ENCODE measurements at places on chromosomes 5 and 9.

DNA sequence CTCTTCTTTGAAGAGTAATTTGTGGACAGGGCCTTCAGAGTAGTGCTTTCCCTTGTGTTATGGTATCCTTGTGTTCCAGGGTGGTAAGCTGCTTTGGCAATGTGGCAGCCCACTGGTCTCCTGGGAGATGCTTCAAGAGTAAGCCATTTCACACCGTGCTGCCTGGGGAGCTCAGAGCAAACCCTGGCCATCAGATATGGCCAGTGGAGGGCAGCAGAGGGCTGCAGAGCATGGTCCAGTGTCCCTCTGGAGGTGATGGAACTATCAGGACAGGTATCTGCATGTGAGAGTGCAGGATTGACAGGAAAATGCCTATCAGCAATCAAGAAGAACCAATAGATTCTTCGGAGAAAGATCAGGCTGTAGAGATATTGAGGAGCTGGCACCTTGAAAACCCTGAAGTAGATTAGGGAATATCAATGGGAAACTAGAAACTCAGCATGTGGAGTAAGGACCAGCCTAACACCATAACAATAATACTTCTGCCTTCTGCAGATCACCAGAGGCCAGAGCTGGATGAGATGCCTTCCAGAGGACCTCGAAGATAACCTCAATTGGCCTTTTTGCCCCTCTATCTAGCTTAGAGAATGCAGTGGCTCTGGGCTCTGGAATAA is 90.8 kb downstream of the PLPPR1 start:
- DNase-seq, result peak; percentile 66

DNA sequence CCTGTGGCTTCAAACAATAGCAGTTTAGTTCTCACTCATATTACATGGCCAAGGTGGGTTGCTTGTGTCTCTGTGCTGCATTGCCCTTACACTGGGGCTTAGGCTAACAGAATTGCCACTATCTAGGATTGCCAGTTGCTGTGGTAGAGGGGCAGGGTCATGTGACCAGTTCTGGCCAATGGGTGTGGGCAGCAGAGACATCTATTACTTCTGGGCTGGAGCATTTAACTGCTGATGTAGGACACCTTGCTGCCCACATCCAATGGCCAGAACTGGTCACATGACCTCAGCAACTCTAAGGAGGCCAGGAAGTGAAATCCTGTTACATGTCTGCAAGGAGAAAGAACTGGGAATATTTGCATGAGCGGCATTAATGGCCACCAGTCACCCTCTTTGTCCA is 199.3 kb downstream of the C9orf152 start:
- DNase-seq, result no peak

- no peak for DNase-seq
Measured at GRCh38 chr5:88876714-88877113, 6.3 kb downstream of the MEF2C start.

DNA sequence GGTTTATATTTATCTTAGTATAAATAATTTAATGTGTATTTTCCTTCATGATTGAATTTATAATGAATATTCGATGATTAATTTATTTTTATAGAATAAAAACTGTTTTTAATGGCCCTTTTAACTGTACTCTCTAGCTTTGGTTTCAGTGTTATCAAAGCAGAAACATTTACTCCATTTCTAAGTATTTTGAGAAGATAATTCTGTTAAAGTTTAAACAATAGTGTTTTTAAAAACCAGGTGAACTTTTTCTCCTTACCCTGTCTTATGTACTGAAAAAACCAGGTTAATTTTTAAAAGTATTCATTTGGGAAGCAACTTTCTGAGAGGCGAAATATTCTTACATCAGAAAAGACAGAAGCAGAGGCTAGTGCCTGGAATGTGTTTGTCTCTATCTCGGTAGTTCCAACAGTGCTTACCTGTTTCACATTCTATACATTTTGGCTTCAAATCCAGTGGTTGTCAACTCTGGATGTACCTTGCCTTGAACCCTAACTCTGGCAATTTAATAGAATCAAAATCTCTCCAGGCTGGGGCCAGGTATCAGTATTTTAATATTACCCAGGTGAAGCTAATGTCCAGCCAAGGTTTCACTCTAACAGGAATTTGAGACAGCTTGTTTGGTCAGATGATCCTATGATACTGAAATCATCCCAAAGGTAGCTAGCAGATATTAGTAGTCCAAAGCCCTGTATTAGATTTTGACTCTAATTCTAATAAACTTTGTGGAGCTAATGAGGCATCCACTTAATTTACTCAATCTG is 434.4 kb downstream of the PDE4D start:
- no peak for DNase-seq

- DNase-seq, result no peak
Measured at GRCh38 chr9:123129423-123129822, 96.0 kb downstream of the GPR21 start.

- no peak for DNase-seq
Measured at GRCh38 chr5:167533814-167534795, 757.3 kb upstream of the WWC1 start.

- DNase-seq, result no peak
Measured at GRCh38 chr9:35333551-35333950, 156.4 kb upstream of the RUSC2 start.

- peak; percentile 12 for DNase-seq
Measured at GRCh38 chr9:81377320-81377719, 312.0 kb downstream of the TLE1 start.

DNA sequence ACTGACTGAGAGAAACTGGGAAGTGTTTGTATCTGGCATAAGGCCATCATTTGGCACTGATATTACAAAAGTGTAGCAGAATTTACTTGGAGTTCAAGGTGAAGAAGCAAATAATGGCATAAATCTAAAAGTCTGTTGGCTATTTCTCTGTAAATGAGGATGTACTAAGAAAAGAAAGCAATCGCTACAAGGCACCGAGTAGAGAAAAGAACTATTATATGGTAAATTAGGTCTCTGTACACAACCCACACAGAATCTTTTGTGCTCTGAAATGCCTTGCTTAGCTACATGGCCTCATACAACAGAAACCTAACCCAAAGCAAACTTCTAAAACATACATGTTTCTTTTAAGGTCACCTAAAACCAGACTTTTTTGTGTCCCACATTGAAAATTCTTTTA is 290.1 kb upstream of the WWC1 start:
- DNase-seq, result no peak

- DNase-seq, result no peak
Measured at GRCh38 chr9:16869131-16869881, 1.2 kb downstream of the BNC2 start.

- DNase-seq, result no peak
Measured at GRCh38 chr9:131282688-131283422, 6.5 kb upstream of the FAM78A start.

GRCh38 chr5:7541898-7542297 is 146.0 kb downstream of the ADCY2 start:
- no peak for DNase-seq

DNA sequence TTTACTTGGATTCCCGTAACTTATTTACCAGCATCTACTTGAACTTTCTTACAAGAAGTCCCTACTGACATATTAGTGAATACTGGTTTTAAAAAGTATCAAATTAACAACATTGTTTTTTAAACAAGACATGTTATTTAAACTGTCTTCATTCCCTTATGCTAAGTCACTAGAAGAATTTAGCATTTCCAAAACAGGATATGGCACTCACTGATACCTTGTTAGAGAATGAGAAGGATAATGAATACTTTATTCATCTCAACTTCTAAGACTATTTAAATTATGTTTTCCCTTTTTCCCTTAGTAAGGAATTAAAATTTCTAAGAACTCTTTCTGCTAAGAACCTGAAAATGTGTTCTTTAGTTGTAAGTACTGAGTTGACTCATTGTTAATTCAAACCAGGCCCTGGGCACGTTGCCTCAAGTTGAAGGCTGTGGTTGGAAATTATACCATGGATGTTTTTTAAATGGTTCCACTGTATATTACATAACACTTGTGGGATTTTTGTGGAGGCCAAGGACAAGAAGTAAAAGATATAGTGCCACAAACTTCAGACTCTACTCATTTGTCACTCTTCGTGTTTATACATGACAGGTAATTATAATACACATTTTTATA is 219.0 kb upstream of the EDIL3 start:
- DNase-seq, result no peak

GRCh38 chr9:74032421-74032820 is 464.7 kb upstream of the RORB start:
- no peak for DNase-seq

GRCh38 chr5:39624268-39624886 is 199.6 kb upstream of the DAB2 start:
- DNase-seq, result no peak

- DNase-seq, result no peak
Measured at GRCh38 chr5:72584466-72584865, 77.3 kb upstream of the ZNF366 start.

- no peak for DNase-seq
Measured at GRCh38 chr9:102087141-102087540, 348.7 kb upstream of the GRIN3A start.

DNA sequence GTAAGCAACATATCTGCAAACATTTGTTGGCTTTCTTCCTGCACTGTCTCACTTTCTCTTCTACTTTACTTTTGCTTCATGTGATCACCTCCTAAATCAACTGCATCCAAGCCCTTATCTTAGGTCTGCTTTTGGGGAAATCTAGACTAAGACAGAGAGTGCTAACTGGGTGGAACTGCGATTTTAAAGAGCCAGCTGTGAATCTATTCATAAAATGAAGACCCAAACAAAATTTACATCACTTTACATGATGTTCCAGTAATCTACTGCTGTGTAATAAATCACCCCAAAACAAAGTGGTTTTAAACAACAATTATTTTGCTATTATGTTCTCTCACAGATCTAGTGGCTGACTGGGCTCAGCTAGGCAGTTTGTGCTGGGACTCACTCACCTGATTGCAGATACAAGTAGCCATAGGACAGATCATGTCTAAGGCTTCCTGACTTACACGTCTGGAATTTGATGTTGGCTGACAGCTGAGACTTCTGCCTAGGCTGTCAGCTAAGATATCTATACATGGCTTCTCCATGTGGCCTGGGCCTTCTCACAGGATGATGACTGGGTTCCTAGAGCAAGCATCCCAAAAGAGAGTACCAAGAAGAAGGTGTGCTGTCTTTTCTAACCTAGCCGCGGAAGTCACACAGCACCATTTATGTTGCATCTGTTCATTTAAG is 145.1 kb upstream of the TBCA start:
- no peak for DNase-seq

GRCh38 chr5:172544371-172545095 is 90.2 kb upstream of the SH3PXD2B start:
- no peak for DNase-seq

GRCh38 chr5:586751-587285 is 25.3 kb upstream of the CEP72 start:
- no peak for DNase-seq

DNA sequence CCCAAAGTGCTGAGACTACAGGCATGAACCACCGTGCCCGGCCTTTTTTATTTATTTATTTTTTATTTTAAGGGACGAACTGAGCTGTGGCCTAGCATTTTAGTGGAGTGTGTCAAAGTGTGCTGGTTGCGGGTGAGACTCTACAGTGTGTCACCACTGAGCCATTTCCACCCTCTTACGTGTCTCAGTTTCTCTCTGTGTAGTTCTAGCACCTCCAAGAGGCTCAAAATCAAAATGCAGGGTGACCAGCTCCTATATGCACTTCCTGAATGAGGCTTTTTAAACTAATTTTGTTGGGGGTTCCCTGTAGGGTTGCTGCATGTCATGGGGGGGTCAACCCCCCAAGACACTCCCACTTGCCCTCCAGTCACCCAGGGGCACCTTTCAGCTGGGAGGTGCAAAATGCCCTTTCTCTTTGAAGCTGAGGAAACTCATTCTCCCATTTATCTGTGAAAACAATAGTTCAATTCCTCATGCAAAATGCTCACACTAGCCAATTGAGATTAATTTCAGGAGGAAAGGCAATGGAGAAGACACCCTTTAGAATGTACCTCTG is 69.3 kb downstream of the COL15A1 start:
- DNase-seq, result no peak

DNA sequence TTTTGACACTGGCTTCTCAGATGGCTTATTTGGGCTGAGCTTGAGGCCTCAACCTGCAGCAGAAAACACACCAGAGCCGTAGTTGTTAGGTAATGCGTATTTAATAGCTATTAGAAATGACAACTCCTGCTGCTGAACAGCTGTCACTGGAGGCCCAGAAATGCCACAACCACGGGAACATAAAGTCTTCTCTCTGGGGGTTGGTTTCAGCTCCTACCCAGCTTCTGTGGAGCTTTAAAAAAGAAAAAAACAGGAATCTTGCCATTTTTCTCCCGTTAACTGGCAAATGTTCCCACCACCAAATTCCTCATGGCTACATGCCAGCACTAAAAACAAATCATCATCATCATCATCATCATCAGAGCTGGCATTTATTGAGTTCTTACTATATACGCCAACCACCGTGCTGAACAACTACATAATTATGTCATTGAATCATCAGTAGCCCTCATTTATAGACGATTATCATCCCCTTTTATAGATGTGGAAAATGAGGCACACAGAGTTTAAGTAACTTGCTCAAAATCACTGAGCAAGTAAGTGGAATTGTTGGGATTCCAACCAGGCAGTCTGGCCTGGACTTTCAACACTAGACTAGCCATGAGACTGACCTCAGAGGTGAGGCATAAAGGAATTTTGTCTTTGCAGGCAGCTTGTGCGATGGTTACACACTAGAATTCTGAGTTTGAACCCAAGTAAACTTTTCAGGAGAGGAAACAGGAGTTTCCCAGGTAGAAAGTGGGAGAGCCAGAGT is 185.3 kb upstream of the WWC1 start:
- no peak for DNase-seq

DNA sequence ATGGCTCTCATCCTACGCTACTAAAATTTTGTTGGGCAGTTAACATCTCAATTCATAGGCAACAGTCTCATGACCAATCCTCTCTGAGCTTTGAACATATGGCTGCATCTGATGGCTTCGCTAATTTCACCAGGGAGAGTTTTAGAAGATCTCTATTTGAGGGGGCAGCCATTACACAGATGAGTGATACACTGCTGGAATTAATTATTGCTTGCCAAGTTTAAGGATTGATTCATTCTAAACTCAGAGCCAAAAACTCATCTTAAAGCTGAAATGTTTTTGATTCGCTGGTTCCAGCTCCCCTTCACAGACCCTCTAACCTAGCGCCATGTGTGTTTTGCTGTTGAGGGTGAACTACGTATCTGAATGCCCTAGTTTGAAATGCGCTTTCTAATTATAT is 519.9 kb upstream of the WWC1 start:
- DNase-seq, result no peak

GRCh38 chr9:5801739-5802113 is 31.2 kb downstream of the ERMP1 start:
- DNase-seq, result no peak

DNA sequence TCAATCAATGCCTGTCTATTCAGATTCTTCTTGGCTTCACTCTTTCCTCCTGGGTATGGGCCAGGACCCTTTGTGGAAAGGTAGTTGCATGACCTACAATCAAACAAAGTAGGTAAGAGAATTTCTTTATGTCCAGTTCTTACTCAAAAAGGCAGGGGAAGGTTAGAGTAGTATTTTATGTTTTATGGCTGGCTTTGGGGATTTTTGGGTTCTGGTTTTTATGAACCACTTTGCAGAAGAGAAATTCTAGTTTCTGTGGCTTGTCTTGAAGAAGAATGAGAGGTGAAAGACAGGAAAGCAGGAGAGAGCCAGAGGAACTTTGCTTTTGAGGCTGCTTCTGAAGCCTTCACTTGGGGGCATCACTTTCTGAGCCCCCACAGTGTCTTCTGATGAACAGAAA is 14.7 kb upstream of the CRHBP start:
- no peak for DNase-seq

- no peak for DNase-seq
Measured at GRCh38 chr5:54021431-54022164, 288.8 kb downstream of the ARL15 start.

- no peak for DNase-seq
Measured at GRCh38 chr9:134602547-134603362, 38.8 kb upstream of the COL5A1 start.

- DNase-seq, result no peak
Measured at GRCh38 chr9:129326061-129327005, 148.3 kb upstream of the IER5L start.

Measured in NCI-H2029 (cell line).